Liver (tissue), 10 donors: ENCODE measurements at places on chromosomes 3 and 15. TPM values are rescaled to one million over a fixed set of nuclear protein-coding genes. Genes with fewer than 3 reads are reported as not detected.

GABRG3 gene
- total RNA-seq: 0.19 TPM

DNA sequence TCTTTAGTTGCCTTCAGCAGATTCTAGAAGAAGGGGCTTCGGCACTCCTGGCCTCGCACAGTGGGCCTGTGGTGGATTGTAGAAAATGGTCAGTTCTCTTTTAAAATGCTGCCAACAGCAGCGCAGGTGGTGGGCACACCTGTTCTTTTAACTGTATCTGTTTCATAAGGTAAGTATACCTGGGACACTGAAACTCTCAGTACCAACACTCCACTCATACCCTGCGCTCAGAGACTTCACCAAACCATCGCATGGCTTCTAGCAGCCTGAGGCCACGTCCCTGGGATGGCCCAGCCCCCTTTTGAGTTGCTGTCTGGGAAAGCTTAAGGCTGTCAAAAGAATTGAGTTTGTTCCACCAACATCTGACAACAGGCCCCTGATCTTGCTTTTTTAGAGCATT is 56.7 kb upstream of the MCF2L2 start:
- no peak for DNase-seq

DNA sequence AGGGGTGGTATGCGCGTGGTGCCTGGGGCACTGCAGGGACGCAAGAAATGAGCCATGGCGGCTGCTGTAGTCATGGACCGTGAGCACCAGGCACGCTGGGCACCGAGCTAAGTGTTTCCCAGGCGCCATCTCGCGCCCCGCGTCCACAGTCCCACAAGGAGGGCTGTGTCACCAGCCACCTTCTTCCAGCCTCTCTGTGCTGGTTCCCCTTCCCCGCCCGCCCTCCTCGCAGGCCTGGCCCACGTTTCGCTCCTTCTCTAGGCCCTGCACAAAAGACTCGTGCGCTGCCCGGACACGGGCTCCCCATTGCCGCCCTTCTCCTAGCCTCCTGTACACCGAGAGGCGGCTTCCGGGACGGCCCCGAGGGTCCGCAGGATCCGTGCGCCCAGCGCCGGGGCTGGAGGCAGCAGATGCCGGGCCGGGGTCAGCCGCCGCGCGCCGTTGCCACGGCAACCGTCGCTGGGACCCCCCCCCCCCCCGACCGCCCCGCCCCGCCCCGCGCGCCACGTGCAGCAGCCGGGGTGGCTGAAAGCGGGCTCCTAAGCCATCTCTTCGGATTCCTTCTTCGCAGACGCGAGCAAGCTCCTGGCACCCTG is 113.4 kb downstream of the SRGAP3 start:
- DNase-seq: no peak

ASB14 gene
- not detected for total RNA-seq

- DNase-seq: no peak
Observed at GRCh38 chr15:74855857-74856256, 12.9 kb upstream of the ULK3 start.

CMTM7 gene
- total RNA-seq: 4.3 TPM

DNA sequence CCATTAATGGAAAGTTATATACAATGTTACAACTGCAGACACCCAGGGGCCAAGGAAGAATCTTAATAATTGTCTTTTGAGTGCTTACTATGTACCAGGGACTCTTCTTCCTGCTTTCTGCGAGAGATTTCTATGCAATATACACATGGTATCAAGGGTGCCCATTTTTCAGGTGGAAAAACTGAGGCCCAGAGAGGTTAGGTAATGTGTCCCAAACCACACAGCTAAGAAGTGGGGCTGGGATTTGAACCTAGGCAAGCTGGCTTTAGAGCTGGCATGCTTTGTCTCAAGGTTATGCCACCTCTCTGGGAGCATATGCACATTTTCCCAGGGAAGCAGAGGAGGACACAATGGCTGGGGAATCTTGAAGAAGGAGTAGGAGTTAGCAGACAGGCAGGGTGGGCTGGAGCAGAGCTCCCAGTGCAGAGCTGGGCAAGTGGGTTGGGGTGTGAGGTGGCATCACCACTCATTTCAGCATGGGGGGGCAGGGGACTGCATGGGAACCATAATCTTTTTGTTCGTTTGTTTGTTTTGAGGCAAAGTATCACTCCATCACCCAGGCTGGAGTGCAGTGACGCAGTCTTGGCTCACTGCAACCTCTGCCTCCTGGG is 339.8 kb upstream of the LRRFIP2 start:
- DNase-seq: no peak

KY gene
- total RNA-seq: 0.08 TPM

TRPM1 gene
- not detected for total RNA-seq

- DNase-seq: no peak
Observed at GRCh38 chr15:83077491-83078230, 10.6 kb upstream of the BTBD1 start.

DNA sequence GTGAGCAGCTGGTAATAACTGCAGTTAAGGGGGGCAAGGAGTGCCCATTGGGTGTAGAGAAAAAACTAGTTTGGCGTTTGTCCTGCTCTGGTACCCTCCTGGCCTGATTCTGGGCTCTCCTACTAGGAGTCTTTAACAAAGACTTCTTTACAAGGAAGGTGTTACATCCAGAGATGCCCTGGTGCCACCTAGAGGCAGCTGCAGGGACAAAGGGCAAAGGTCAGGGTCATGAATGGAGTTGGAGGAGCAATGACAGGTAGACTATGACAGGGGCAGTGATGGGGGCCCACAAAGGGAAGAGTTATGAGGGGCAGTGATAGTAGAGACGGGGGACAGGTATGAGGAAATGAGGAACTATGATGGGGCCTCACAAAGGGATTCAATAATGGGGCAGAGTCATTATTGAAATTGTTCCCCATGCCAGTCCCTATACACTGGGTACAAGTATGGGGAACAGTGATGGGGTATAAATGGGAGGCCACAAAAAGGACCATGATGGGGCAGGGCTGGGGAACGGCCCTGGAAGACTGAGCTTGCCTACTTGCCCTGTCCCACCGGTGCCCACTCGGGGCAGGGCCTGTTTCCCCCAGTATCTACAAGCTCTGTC is 7.9 kb downstream of the CCDC71 start:
- DNase-seq: peak; percentile 60

- DNase-seq: no peak
Observed at GRCh38 chr3:128100161-128100560, 23.5 kb downstream of the RUVBL1 start.

DNA sequence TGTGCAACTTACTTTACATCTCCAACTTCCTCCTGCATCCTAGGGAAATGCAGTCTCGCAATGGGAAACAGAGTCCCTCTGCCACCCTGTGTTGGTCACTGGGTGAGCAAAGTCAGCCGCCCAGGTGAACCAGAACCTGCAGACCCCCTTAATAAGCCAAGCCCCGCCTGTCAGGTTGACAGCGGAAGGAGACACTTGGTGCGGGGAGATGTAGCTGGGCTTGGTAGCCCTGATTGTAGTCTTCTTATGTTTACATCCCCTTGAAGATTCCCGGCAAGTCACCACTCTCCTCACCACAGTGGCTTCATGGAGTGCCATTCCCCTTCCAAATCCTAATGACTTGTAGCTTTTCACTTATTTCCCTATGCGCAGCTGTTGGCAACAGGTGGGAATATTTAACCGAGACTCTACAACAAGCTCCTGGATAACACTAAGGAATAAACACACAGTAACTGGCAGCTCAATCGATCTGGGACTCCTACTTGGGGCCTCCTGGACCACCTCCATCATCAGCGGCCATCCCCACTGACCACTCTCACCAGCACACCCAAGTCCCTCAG is 17.7 kb upstream of the CLSTN2 start:
- DNase-seq: no peak

SMCO1 gene
- not detected for total RNA-seq

DNA sequence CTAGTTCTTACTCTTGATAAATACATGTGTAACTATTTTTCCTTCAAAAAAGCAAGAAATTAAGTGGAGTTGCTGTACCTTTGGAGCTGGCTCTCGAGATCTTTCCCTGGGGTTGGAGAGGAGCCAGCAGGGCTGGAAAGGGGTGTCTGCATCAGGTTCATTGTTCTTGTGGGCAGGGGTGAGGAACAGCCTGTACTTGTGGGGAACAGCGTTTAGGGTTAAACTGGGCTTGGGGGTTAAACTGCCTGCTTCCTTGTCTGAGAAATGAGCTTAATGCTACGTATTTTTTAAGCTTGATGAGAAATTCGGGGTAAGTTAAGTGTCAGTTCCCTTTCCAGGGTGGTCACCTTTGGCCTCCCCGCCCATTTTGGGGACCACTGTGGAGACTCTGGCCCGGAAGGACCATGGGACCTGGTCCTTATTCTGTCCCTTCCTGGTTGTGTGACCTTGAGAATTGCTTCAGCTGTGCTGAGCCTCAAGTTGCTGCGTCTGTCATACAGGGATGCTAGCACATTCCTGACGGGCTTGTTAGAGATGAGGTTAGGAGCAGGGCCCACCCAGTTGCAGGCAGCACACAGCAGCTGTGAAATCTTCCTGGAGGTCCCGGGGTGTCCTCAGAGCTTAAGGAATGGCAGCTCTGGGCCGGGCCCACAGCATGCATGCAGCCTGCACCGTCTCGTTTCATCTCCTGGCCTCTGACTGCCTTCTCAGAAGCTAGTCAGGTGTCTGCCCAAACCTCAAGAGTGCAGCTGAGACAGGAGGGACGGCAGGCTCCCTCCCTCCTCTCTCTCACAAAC is 11.6 kb downstream of the H1-8 start:
- DNase-seq: no peak

TUSC7 gene
- not detected for total RNA-seq

DNA sequence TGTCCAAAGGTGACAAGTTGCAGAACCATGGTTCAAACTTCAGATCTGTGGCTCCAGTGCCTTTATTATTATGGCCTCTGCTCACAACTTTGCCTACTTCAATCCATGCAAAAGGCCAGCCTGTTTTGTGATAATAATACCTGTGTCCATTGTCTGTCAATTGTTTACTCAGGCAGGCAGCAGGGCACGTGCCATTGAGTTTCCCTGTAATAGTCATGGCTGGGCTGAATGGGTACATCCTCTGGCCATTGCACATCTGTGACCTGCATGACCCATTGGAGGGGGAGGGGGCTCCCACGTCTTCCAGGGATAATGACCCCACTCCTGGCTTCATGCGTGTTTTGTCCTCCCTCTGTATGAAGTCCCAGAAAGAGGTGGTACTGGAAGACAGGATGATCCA is 215.4 kb downstream of the SSR3 start:
- DNase-seq: no peak

- no peak for DNase-seq
Observed at GRCh38 chr15:73051391-73051806, 864 bp upstream of the NEO1 start.

PLSCR4 gene
- 46.1 TPM for total RNA-seq

GRCh38 chr15:65233696-65234095 is 22.4 kb upstream of the CILP start:
- no peak for DNase-seq

APPL1 gene
- 19.5 TPM for total RNA-seq

SEMA6D gene
- 4.5 TPM for total RNA-seq

DNA sequence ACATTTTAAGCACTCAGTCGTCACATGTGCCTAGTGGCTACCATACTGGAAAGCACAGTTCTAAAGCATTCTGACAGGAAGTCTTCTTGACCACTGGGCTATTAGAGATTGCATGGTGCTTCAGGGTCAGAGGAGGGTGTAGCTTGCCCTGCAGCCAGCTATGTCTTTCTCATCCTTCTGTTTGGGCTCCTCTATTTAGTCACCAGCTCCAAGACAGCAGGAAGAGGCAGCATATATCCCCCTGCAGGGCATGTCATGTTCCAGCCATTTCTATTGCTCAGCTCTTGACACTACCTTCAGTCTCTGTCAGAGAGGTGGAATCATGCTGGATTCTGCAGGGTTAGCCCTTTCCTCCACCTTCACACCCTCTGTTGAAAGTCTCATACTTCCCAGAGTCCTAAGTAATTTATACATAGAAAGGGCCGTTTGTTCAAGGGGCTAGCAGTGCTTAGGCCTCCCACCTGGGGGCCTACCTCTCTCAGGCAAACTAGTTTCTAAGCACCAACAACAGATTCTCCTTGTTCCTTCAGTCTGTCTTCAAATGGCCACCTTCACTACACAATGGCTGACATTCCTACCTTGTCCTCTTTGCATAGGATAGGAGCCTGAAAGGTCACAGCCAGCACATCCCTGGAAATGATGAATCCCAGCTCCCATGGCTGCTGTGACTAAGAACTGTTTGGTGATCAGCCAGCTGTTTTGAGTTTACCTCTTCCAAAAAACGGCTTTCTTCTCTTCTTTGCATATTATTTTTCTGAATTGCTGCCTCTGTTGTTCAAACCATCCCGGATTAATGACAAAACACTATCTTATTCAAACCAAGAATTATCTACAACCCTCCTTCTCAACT is 115.7 kb upstream of the BFSP2 start:
- DNase-seq: no peak

- DNase-seq: no peak
Observed at GRCh38 chr3:67648229-67648628, 6.2 kb downstream of the SUCLG2 start.

GRCh38 chr15:41416128-41416741 is 660 bp upstream of the RTF1 start:
- no peak for DNase-seq

DNA sequence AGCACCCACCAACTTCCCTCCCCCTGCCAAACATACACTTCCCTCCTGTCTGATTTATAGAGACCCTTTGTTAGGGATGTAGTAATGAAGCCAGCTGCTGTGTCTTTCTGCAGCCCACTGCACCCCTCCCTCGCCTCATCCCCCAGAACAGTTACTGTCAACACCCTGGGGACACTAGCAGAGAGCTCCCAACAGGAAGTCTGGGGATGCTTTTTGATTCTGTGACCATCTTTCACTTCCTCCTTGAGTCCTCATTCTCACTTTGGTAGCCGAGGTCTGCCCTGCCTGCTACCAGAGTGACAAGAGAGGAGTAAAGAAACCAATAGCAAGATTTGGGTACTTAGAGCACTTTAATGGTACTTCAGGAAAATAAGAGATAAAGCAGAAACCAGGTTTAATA is 201.6 kb downstream of the SATB1 start:
- DNase-seq: no peak

- DNase-seq: no peak
Observed at GRCh38 chr15:59180945-59181600, 25.6 kb upstream of the LDHAL6B start.

DNA sequence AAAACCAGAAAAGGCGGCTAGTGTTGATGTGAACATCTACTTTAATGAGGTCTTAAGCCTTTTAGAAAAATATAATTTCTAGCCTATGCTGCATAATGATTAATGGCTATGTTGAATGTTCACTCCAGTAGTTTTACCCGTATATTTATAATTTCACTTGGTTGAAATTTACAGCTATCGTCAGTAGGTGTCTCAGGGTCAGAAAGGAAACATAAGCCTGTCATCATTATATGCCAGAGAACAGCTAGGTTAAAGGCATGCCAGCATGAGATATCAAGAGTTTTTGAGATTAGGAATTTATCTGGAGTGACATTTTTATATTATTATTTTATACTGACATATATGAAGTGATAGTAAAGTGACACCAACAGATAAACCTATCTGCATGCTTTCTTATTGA is 904.1 kb downstream of the OTOL1 start:
- DNase-seq: no peak
